ENCODE measurements at places on chromosomes 6 and 20.

GRCh38 chr6:39653612-39654011 is 71.6 kb downstream of the KIF6 start:
- no peak for DNase-seq

DNA sequence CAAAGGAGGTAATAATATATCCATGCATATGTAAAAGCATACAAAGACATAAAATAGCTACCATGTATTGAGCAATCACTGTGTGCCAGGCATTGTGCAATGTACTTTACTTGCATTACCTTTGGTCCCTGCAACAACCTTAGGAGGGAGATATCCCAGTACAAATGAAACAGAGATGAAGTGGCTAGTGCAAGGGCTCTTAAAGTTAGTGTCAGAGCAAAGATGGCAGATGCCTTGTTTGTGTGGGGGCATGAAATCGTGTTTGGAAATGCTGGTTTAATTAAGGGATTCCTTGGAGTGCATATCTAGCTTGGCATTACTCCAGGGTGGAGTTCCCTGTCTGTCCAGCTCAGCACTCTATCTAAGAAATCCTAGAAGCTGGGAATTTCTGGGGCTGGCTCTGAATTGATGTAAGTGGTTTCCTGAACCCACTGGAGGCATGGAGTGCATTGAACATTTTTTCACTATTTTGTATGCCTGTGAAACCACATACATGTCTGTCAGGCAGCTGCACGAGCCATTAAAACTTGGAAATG is 9.8 kb downstream of the PAQR8 start:
- peak; percentile 48 for DNase-seq

DNA sequence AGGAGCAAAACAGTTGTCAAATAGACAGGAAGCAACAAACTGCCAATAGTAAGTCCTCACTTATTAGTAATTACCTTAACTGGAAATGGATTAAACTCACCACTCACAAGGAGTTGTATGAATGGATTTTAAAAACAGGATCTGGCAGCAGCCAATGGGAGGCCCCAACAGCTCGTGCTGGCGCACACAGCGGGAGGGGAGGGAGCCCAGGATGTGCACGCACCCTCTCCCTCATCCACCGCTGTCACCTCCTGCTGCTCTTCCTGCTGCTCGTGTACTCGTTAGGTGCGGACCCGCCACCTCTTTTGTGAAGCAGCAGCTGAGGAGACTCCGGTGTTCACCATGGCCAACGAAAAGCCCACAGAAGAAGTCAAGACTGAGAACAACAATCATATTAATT is at the start of gene SUMO4:
SUMO4 (plus strand) TSS at position 213 of the 400 bp plus-strand sequence; CDS start at position 343, 130 bp downstream.
- DNase-seq = no peak

GRCh38 chr6:11194356-11195218 is 37.9 kb downstream of the NEDD9 start:
- DNase-seq = peak; percentile 92

- DNase-seq = peak; percentile 46
Observed at GRCh38 chr6:124131259-124131658, 327.6 kb downstream of the NKAIN2 start.

DNA sequence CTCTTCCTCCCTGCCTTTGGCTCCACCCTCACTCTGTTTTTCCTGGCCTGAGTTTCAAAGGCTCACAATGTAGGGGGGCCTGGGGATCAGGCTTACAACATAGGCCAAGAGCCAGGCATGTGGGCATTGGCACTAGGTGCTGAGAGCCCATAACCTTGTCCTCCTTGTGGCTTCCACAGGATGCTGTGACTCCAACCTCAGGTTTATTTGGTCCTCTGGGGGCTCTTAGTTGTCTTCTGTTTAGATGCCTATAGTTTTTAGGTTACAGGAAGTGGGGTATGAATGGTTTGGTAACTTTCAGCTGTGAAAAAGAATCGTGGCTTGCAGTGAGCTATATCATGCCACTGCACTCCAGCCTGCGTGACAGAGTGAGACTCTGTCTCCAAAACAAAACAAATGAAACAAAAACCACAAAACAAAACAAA is 25.6 kb downstream of the MMP24 start:
- no peak for DNase-seq

DNA sequence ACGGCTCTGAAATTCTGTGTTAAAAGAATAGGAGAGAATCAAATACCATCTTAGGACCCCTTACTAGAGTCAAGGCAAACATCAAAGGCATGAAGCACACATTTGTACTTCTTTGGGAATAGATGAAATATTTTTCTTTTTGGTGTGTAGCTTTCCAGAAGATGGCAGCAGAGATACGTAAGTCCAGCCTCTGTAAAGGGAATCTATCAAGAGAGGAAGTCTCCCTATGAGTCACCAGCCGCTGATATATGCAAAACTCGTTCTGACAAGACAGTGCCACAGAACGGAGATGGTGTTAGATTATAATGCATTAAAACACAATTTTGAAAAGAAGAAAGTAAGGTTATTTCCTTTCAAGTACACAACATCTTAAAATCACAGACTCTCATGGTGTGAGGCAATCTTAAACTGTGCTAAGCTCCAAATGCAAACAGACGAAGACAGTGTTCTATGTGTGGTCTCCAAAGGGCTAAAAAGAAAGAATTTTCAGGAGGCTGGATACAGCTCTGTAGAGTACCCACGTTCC is 120.0 kb upstream of the AGPAT4 start:
- peak; percentile 90 for DNase-seq

DNA sequence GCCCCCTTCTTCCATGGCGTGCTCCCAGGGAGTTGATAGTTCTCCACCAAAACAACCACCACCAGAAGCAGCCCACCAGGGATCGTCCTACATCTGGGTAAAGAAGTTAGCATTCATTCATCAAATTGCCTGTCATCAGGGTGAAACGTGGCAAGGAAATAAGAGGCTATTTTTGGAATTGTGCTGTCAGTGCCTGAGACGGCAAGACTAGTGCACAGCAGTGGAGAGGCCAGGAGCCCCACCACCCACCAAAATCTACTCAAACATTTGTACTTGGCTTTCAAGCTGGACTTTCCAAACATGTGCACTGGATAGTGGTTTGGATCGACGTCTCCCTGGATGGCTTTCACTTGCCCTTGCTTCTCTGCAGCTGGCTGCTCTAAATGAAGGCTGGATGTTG is 44.8 kb downstream of the TXNDC5 start:
- peak; percentile 60 for DNase-seq

GRCh38 chr6:35310265-35310831 is 12.7 kb downstream of the DEF6 start:
- no peak for DNase-seq

- DNase-seq = no peak
Observed at GRCh38 chr6:44837741-44838140, 450.2 kb downstream of the CDC5L start.

GRCh38 chr6:108482559-108482958 is 78.2 kb upstream of the FOXO3 start:
- DNase-seq = no peak

- DNase-seq = no peak
Observed at GRCh38 chr6:13045676-13046075, 282.7 kb downstream of the TBC1D7 start.

- peak; percentile 78 for DNase-seq
Observed at GRCh38 chr6:47188588-47189021, 121.1 kb downstream of the TNFRSF21 start.

GRCh38 chr6:35203680-35204079 is 10.1 kb upstream of the SCUBE3 start:
- no peak for DNase-seq

GRCh38 chr6:35068644-35069043 is 72.5 kb downstream of the TCP11 start:
- DNase-seq = no peak

DNA sequence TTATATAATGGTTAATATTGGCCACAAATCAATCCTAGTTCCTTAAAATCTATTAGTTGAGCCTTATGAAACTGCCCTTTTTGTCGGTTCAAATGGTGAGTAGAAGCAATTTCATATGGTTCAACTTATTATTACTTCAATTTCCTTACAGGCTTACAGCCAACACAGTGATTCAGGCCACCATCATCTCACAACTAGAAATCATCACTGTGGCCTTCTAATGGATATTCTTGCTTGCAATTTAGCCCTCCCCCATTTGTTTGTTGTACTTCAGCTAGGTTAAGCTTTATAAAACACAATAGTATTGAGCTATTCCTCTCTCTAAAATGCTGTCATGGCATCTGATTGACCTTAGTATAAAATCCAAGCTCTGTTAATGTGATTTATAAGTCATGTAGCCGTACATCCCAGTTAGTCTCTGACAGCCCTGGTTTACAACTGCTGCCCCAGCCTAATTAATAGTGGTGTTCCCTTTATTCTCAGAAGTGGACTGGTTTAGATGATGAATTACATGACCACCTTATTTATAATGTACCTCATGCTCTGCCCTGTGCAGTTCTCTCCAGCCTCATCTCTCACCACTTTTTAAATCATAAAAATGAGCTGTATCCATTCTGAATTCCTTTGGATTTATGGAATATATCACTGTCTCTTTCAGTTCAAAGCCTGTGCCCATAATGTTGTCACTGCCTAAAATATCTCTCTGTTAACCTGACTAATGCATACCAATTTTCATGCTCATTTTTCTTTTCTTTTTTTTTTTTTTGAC is 36.7 kb downstream of the LAMA2 start:
- peak; percentile 79 for DNase-seq

DNA sequence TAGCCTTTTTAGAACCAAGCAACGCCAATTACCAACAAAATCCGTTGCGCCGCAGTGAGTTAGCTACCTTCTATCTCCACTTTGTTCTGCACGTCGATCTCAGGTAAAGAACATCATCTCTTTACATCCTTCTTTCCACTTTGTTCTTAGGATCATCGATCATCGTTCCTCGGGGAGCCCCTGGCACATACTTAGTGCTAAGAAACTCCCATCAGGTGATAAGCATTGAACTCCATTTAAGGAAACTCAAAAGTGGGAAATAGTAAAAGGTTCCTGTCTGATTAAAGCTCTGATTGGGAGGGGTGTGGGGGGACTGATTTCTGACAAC is 227.0 kb upstream of the PRSS16 start:
- no peak for DNase-seq

GRCh38 chr20:24149175-24149574 is 160.6 kb upstream of the GGTLC1 start:
- peak; percentile 42 for DNase-seq

Data from fibroblast of skin of right biceps (primary cell).